Activated effector memory CD4-positive, alpha-beta T cell treated with anti-CD3 and anti-CD28 coated beads, Interleukin-2, amount 50 U/mL, for 16 hours (primary cell): ENCODE measurements at places on chromosomes 5 and 9.

- DNase-seq = peak; percentile 49
Measured at GRCh38 chr9:36962691-36963090, 71.4 kb downstream of the PAX5 start.

- no peak for DNase-seq
Measured at GRCh38 chr9:75105019-75105540, 16.8 kb downstream of the OSTF1 start.

DNA sequence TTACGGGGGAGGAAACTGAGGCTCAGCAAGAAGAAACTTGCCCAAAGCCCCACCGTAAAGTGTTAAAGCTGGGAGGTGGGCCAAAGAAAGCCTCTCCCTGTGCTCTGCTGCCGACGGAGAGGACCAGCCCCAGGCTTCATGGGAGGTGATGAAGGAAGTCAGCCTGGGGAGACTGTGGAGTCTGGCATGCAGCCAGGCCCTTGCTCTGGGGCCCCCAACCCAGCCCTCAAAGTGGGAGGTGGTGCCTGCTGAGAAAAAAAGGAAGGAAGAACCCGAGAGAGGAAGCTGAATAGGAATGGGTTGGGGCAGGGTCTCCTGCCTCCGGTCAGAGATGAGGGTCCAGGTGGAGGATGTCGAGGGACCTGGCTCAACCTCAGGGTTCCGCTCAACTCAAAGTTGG, 3.8 kb downstream of the RNF44 start:
- DNase-seq = no peak

DNA sequence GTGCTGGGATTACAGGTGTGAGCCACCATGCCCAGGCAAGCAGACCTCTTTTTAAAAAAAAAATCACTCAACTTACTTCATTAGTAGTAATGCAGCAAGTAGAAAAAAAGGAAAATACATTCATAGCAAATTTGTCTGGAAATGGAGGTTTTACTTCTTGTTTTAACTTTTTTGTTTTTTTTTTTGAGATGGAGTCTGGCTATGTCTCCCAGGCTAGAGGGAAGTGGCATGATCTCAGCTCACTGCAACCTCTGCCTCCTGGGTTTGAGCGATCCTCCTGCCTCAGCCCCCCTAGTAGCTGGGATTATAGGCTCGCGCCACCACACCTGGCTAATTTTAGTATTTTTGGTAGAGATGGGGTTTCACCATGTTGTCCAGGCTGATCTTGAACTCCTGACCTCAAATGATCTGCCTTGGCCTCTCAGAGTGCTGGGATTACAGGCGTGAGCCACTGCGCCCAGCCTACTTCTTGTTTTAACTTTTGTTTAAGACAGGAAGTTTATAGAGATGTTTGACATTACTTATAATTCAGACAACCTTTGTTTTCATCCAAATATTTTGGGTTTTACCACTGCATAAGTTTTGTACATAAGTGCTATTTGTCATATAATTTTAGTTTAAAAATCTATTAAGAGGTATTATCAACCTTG, 26.5 kb downstream of the UBE2R2 start:
- no peak for DNase-seq

DNA sequence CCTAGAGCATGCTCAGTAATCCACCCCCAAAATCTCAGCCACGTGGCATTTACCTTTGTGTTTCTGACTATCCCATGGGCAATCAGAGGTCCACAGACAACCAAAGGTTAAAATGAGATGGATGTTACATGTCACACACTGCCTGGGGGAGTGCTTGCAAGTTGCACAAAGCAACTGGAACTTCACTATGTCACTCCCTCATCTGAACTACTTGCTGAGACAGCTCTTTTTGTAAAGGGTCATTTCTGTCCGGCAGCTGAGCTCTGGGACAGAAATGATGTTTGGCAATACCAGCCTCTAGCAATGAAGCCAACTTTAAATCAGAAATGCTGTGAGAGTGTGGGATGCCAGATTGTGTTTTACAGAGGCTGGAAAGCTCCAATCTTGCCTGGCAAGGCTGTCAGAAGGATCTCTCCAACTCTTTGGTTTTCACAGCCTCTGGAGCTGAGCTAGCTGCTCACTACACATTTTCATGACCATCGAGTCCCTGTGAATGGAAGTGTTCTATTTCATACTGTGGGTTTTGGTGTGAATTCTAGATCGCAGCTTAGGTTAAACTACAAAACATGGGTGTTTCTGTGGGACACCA, 66.3 kb upstream of the TMEM215 start:
- no peak for DNase-seq
